ENCODE measurements at places on chromosomes 16 and 17. TPM values are rescaled to one million over a fixed set of nuclear protein-coding genes. Genes with fewer than 3 reads are reported as not detected.

Gene ABI3
- 26.2 TPM for total RNA-seq

DNA sequence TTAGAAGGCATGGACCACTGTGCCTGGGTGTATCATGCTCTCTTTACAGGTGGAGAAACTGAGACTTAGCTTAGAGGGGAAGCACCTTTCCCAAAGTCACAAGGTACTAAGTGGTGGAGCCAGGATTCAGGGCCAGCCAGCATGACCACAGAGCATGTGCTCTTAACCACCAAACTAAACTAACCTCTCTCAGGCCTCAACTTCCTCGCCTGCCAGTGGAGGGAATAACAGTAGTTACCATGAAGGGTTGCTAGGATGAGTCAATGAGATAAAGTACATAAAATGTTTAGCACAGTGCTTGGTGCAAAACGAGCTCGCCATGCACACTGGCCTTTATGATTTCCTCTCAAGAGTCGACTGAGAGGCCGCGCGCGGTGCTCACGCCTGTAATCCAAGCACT lies 6.4 kb upstream of the MYO1C start:
- DNase-seq = no peak

DNA sequence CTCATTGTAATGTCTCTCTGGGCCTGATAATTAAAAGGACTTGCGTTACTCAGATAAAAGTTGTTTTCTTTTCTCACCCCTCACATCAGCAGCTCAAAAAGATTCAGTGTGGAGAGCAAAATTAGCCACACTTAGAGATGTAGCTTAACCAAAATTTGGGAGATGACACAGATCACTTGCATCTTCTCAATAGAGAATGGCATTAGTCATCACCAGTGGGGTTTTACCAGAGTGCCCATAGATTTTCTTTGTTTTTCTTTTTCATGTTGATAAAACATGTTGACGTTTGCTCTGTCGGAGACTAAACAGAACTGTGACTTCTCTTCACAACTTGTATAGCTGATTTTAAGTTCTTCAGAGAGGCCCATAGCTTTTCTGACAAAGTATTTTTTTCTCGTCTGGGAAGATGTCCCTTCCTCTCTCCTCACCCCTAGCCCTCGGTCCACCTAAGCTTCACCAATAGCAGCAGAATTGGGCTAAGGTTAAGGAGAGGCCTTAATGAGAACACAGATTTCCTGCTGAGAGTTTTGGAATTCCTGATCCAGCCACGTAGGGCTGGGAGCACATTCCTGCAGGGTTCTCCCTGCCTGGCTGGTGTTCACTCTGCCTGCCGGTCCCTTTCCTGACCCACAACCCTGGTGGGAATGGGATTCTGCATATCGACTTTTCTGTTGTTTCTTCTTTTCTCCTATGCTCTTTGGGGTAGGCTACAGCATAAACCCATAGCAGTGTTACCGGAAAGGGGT lies 92.6 kb downstream of the CACNG3 start:
- no peak for DNase-seq

DNA sequence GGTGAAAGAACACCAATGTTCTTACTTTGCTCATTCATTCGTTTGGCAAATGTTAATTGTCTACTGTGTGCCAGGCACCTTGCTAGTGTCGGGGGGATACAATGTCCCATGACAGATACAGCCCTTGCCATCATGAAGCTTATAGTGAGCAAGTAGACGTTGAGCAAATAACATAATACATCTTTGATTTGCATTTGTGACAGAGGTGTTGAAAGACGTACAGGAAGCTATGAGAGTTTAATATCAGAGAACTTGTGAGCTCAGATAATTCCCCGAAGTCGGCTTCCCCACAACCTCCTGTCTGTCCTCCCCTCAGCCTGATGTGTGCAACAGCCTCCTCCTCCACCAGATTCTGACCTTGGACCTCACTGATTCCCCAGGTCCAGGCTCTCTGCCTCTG lies 138.0 kb upstream of the SDK2 start:
- no peak for DNase-seq

Gene C17orf78
- not detected for total RNA-seq

GRCh38 chr17:31226950-31227349 lies 70.1 kb downstream of the OMG start:
- no peak for DNase-seq
